ENCODE measurements at places on chromosomes 16 and 17.

- DNase-seq, result no peak
Observed at GRCh38 chr17:50682938-50683337, 24.8 kb downstream of the ANKRD40 start.

DNA sequence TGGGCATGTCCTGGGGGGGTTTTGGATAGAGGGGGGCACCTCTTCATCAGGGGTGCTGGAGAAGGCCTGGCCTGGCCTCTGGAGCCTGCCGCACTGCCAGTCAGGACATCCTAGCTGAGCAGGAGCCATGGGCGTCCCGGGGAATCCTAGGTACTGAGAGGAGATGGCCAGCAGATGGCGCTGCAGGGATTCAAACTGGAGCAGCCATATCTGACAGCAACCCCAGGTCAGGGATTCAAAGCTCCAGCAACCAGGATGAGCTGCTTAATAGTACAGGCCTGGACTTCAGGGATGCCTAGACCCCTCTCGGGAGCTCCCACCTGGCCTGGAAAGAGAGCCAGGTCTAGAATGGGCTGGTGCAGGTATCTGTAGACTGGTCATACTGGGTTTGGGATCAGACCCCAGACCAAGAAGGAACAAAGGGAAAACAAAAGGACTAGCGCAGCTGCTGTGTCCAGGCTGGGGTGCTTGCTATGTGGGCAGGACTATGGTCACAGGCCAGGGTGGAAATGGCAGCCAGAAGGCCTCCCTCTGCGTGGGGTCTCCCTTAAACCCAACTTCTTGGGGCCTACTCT lies 306.9 kb upstream of the RBFOX1 start:
- no peak for DNase-seq

DNA sequence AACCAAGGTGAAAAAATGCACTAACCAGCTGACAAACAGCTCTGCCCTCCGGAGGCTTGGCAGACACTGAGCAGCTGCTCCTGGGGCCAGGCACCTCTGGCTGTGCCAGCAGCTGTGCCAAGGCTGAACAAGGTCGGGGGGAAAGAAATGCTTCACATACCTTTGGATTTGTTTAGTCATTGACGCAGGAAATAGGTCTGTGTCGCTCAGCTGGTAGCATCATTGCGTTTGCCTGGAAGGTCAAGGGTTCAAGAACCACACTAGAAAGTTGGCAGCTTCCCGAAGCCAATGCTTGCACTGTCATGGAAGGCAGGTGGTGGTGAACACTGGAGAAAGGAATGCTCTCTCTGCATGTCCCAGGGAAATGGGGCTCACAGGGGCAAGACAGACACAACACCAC lies 63.5 kb downstream of the PCTP start:
- DNase-seq, result no peak

- no peak for DNase-seq
Observed at GRCh38 chr16:67419502-67419901, 3.2 kb upstream of the ZDHHC1 start.

- DNase-seq, result no peak
Observed at GRCh38 chr16:69870761-69871160, 80.4 kb upstream of the CLEC18A start.

DNA sequence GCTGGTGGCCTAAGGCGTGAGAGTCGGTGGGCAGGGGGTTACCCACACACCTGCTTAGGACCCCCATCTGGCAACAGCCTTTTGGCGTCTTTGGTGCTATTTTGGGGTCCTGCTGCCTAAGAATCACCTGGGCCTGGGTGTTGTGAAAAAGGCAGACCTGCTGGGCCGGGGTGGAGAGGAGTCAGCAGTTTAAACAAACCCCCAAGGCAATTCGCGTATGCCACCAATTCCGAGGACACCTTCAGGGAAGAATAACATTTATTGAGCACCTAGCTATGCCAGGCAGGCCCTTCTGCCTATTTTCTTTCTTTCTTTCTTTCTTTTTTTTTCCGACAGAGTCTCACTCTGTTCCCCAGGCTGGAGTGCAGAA lies 53.9 kb upstream of the TOB1 start:
- DNase-seq, result no peak

DNA sequence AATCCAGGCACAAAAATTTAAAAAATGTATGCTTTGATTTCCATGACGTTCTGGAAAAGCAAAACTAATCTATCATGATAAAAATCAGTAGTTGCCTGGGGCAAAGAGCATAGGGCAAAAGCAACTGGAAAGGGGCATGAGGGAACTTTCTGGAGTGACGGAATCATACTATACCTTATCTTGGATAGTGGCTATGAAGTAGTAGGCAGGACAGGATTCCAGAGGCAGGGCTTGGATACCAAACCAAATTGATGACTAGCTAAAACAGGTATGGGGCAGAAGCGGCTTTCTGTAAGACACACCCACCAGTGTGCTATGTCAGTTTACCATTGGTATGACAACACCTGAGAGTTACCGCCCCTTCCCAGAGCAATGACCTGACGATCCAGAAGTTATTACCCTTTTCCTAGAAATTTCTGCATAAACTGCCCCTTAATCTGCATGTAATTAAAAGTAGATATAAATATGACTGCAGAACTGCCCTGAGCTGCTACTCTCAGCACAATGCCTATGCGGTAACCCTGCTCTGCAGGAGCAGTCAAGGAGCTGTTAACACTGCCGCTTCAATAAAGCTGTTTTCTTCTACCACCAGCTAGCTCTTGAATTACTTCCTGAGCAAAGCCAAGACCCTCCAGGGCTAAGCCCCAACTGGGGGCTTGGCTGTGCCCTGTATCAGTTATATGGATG lies 56.7 kb downstream of the CFDP1 start:
- DNase-seq, result no peak

GRCh38 chr17:75619506-75620431 lies 13.5 kb upstream of the SMIM5 start:
- peak; percentile 50 for DNase-seq
